Vagina (tissue), 2 donors: ENCODE measurements at places on chromosomes 13 and 19.
A peak's percentile ranks its signal among the peaks of the same experiment; 100 is the strongest.

DNA sequence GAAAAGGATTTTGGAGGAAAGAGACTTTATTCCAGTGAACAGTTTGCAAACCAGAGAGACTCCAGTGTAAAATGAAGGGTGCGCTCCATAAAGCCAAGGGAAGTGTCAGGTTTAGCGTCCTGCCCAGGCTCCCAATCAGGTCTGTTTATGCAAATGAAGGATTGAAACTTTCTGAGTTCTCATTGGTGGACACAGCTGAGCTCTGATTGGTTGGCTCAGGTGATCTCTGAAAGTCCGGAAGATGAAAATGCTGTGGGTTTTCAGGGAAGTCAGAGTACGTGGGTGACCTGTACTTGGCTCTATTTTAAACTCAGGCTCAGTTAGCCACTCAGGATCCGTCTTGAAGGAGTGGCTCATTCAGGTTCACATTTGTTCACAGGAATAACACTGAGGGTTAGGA lies 28.7 kb upstream of the CD33 start:
- peak; percentile 7 for DNase-seq

GRCh38 chr13:49042476-49042875 lies 66.8 kb downstream of the FNDC3A start:
- DNase-seq, result no peak

DNA sequence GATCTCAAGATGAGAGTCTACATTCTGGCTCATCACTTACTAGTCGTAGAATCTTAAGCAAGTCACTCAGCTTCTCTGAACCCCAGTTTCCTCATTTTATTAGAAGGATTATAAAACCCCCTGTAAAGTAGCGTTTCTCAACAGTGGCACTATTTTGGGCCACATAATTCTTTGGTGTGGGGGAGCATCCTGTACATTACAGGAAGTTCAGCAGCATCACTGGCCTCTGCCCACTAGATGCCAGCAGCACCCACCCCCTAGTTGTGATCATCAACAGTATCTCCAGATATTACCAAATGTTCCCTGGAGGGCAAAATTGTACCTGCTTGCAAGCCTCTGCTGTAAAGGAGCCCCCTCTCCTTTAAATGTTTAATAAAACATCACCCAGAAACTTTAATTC lies 22.6 kb downstream of the STARD13 start:
- DNase-seq, result no peak

- DNase-seq, result no peak
These were observed 1.3 kb downstream of the RPS16 start for GRCh38 chr19:39434123-39435076.

DNA sequence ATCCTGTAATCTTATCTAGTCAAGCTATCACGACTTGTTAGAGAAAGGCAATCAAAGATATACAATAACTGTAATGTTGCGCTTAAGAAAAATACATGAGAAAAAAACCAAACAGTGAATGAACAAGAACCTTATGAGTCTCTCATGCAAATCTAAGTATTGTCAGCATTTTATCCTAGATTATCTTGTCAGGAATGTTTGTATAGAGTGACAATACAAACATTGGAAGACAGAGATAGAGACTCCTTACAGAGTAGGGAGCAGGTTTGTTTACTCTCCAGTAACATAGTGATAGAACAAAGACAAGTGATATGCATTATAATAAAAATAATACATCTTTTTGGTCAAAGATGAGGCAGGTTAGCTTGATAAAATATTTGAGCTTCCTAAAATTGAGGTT lies 444.8 kb downstream of the SLITRK5 start:
- DNase-seq, result no peak

GRCh38 chr13:59318320-59318930 lies 845.3 kb downstream of the DIAPH3 start:
- DNase-seq, result no peak

- DNase-seq, result no peak
These were observed 5.8 kb upstream of the PEAK3 start for GRCh38 chr19:2287585-2288337.

GRCh38 chr13:46893798-46894560 lies 2.9 kb downstream of the HTR2A start:
- no peak for DNase-seq

- no peak for DNase-seq
These were observed 36.5 kb downstream of the SIPA1L3 start for GRCh38 chr19:37943480-37943879.

- DNase-seq, result no peak
These were observed 1671.5 kb upstream of the SLC10A2 start for GRCh38 chr13:104737713-104738112.

GRCh38 chr19:944663-945241 lies 18.9 kb downstream of the ARID3A start:
- DNase-seq, result no peak

DNA sequence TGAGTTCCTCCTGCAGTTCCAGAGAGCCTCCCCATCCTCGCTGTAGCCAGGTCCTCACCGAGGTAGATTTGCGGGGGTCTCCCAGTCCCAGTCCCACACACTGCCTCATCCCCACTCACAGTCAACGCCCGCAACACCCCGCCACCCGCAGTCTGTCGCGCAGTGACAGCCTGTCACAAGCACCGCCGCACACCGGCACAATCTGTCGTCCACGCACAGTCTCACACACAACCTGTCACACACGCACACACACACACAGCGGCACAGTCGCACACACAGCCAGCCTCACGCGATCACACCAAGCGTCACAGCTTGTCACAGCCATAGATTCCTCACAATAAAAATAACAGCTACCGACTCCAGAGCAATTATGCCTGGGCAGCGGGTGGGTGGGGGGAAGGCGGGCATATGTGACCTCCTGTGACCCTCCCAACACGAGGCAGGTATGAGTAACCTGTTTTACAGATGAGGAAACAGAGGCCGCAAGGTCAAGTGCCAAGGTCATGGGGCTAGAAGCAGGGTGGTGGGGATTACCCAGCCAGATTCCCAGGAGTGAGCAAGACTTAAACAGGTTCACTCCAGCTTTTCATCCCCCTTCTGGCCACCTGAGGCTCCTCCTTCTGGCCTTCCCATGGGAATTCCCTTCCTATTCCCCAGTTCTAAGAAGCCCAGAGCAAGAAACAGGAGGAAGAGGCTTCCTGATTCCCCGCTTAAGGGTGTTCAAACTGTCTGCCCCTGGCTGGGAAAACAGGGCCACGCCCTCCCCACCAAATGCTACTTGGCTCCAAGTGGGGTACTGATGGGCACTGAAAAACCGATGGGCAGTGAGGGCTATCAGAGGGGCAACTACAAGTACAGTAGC lies 13.9 kb downstream of the NFIX start:
- DNase-seq, result no peak

- DNase-seq, result no peak
These were observed 15.0 kb upstream of the LMO7 start for GRCh38 chr13:75621147-75621546.

- no peak for DNase-seq
These were observed 15.4 kb upstream of the CPAMD8 start for GRCh38 chr19:17041976-17042375.

DNA sequence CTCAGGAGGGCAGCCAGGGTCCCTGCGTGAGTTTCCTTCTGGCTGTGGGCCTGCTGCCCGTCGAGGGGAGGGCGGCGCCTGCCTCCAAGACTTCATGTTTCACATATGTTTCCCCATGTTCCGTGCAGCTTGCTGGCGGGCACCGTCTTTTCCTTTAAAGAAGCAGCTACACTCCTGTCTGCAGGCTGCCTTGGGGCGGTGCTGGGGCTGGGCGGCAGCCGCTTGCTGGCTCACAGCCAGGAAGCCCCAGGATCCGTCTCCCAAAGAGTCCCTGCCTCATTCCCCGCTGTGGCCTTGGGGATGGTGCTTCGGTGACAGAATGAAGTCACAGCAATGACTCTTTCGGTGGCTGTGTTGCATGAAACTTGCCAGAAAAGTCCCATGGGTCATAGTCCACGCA lies 24.9 kb downstream of the PIAS4 start:
- DNase-seq, result no peak

- peak; percentile 28 for DNase-seq
These were observed 12.7 kb upstream of the GAS6 start for GRCh38 chr13:113876346-113877148.

GRCh38 chr13:48829536-48829935 lies 146.2 kb upstream of the FNDC3A start:
- no peak for DNase-seq

DNA sequence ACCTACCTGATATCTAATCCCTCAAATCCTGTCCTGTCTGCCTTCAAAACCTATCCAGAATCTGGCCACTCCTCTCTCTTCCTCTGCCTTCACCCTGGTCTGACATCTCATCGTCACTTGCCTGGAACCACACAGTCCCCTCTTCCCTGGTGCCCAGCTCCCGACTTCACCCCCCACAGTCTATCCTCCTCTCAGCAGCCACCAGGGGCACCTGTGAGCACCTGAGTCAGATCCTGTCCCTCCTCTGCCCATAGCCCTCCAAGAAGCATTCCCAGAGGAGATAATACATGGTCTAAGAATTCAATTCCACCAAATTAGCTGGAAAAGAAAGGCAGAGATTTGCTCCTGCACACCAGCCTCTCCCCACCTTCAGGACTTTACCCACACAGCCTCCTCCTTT lies 48.9 kb downstream of the ZNRF4 start:
- DNase-seq, result no peak

DNA sequence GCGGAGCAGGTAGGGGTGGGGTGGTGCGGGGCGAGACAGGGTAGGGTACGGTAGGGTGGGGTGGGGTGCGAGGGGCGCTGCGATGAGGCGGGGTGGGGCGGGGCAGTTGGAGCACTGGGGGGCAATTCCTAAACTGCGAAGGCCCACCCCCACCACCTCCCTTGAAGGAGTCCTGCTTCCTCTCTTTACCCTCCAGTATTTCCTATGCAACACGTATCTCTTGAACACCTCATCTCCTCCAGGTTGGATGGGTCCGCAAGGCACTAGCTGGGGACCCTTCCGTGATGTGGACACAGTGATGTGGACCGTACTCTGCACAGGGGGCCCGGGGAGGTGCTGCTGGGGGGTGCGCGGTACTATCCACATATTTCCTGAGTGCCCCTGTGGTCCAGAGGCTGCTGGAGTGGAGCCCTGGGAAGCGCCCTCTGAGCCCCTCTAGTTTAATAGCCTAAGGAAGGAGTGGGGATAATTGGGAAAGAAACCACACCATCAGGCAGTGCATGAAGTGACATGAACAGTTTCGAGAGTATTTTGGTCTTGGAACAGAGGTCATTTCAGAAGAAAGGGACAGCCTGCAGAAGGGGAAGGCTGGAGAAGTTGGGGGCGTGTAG lies 1.1 kb downstream of the IL17D start:
- DNase-seq, result no peak

GRCh38 chr19:16585808-16586476 lies 13.7 kb upstream of the SLC35E1 start:
- no peak for DNase-seq

GRCh38 chr19:2308114-2308556 lies at the start of gene LINGO3:
LINGO3 (minus strand) TSS chr19:2308154; CDS start chr19:2291776, 16,378 bp downstream.
- DNase-seq, result no peak

GRCh38 chr19:38848299-38849146 lies 1.3 kb downstream of the HNRNPL start:
- DNase-seq, result no peak

DNA sequence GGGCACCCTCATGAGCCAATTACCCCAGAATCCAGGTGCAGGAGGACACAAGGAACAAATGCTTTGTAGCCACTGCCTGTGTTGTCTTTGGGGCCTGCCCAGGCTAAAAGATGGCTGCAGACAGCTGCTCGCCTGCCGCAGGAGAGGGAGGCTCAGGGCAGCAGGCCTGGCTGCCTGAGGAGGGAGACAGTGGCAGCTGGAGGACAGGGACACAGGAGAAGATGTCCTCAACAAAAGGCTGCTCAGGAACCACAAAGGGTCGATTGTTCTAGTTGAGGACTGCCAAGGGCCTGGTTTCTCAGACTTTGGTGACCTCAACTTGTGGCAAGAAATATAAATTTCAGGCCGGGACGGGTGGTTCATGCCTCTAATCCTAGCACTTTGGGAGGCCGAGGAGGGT lies 7.6 kb downstream of the SIRT2 start:
- DNase-seq, result no peak

GRCh38 chr19:3586127-3586626 lies 899 bp downstream of the GIPC3 start:
- DNase-seq, result no peak
